Stimulated activated CD4-positive, alpha-beta T cell treated with anti-CD3 and anti-CD28 coated beads, Interleukin-4, amount 100 ng/mL, for 4 hours (primary cell): ENCODE measurements at places on chromosomes 2 and 18.

GRCh38 chr2:55519938-55520885 is 694 bp downstream of the CFAP36 start:
- DNase-seq: peak; percentile 52

GRCh38 chr2:66577321-66578053 is 142.6 kb downstream of the MEIS1 start:
- DNase-seq: no peak

DNA sequence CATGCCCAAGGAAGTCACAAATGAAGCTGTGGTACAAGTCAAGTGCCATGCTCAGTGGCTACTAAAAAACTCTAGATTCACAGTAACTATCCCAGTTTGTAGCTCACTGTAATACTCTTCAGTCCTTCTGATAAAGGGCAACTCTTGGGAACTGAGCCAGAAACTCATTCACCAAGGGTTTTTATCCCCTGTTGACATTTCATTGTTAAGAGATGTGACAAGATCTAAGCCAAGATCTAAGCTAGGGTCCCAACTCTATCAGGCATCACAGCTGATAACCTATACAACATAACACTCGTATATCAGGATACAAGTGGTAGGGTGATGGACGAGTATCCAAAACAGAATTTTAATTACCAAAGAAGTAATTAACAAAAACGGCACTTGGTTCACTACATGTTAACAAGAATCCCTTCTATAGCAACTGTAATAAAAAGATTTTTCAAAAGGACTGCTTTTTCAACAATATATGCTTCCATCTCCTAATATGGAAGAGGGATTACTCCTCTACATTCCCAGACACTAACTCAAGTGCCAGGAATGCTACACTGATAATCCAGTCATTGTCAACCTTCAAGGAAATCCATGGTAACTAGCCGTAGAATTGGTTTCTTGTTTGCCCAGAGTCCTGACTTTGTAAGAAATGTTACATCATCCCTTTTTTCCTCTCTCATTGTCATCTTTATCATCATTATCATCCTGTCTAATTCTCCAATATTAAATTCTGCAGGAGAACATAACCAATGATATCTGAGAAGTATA is 111.7 kb downstream of the CDH2 start:
- no peak for DNase-seq

DNA sequence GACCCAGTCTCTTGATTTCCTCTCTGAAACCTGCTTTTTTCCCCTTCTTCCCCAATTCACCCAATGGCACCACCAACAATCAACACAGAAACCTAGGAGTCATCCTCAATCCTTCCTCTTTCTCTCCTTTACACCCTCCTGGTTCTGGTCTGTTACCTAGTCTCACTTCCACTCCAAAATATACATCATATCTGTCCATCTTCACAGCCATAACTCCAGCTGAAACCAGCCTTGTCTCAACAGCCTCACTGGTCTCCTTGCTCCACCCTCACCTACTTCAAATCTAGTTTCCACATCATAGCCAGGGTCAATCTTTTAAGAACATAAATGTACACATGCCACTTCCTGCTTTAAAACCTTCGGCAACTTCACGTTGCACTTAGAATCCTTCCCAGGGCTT is 11.8 kb upstream of the TWSG1 start:
- no peak for DNase-seq

GRCh38 chr18:47802802-47803201 is 127.7 kb downstream of the SMAD2 start:
- DNase-seq: no peak

- peak; percentile 46 for DNase-seq
Observed at GRCh38 chr2:46943881-46944798, 28.5 kb upstream of the MCFD2 start.

- DNase-seq: no peak
Observed at GRCh38 chr18:13368080-13368813, 149.7 kb downstream of the LDLRAD4 start.

DNA sequence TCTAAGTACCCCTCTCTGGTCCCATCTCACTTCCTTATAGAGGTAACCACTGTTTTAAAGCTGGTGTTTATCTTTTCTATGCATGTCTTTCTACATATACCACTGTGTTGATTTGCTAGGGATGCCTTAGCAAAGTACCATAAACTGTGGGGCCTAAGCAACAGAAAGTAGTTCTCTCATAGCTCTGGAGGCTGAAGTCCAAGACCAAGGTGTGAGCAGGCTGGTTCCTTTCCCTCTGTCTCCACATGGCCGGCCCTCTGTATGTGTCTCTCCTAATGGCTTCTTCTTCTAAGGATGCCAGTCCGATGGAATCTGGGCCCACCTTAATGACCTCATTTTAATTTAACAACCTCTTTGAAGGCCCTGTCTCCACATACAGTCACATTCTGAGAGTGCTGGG is 40.8 kb upstream of the ROCK2 start:
- no peak for DNase-seq

DNA sequence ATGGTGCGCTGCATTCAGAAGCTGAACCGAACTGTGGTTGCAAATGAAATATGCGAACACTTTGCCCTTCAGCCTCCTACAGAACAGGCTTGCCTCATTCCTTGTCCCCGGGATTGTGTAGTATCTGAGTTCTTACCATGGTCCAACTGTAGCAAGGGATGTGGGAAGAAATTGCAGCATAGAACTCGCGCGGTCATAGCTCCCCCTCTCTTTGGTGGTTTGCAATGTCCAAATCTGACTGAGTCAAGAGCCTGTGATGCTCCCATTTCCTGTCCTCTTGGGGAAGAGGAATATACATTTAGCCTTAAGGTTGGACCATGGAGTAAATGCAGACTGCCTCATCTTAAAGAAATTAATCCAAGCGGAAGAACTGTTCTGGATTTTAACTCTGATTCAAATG is 291.4 kb downstream of the THSD7B start:
- no peak for DNase-seq

DNA sequence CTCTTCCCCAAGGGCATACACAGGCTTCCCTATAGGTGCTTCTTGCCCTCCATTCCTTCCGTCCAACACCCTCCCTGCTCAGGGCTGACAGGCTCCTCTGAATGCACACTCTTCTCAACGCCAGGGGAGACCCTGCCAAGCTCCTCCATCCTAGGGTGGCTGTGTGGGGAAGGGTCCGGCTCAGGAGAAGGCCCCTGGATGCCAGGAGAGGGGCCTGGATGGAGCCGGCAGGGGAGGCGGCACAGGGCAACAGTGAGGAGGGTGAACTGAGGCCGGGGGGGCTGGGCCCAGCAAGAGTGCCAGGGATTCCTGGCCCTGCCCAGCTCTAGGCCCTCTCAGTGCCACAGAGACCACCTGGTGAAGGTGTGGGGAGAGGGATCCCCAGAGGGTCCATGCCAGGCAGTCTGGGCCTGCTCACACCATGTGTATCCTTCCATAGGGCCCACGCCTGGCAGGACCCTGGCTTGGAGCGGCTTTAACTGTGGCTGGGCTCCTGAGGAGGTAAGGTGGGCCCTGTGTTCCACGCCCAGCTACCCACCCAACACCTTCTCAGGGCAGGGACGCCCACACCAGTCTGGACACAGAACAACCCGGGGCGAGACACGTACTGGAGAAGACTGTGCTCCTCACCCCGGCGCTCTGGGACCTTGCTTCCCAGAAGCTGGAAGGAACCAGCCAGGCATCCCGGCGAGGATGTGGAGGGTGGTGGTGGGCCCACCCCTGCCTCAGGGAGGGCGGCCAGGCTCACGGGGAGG is 26.6 kb downstream of the HS6ST1 start:
- DNase-seq: no peak

DNA sequence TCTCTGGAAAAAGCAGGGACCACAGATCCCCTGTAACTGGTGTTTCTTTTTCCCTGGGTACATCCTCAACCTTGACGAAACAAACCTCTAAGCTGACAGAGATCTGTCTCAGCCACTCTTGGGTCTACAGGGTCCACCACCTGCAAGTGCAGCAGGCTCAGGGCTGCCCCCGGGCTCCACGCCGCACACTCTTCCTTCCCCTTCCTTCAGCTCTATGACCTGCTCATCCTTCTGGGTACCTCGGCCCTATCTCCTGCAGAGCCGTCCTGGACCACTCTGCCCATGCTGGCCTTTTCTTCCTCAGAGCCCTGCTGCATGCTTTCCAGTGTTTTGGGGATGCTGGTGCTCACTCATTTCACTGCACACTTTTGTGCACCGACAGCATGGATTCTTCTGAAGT is 27.5 kb downstream of the TUBB6 start:
- DNase-seq: no peak

DNA sequence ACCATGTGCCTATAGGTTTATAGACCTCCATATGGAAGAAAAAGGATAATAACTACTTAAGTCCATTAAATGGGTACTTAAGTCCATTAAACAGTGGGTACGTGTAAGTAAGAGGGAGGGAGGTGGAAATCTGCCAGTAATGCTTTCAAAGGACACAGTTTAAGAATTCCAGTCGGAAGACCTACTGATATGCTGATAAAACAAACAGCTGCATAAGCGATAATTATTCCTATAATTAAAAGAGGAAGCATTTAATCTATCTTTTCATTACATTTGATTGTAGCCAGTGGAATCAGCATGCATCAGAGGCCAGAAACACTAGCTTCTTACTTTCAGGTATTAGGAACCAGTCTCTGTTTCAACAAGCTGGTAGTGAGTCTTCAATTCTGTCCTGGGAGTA is 96.4 kb upstream of the DDX18 start:
- DNase-seq: no peak

- DNase-seq: no peak
Observed at GRCh38 chr2:221335219-221335752, 236.8 kb downstream of the EPHA4 start.

- no peak for DNase-seq
Observed at GRCh38 chr2:120856421-120856862, 120.8 kb downstream of the GLI2 start.

- DNase-seq: no peak
Observed at GRCh38 chr18:63218472-63218871, 101.1 kb downstream of the BCL2 start.
